ENCODE measurements at places on chromosomes 5 and 9. TPM values are rescaled to one million over a fixed set of nuclear protein-coding genes. Genes with fewer than 3 reads are reported as not detected.

DNA sequence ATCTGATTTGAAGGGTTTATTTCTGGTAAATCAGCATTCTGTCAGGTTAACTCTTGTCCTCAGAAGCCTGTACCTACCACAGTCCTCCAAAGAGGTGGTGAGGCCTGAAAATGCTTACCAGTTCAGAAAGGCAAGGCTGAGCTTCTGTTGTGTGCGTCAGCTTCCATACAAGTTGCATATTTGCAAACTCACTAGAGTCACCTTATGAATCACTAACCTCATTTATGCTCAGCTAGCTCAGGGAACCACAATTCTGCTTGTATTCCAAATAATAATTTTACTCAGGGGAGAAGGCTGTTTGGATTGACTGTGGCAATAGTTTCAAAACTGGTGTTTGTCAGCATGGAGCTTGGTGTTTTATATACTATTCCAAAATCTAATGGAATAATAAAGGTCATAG is 355.1 kb upstream of the RFX3 start:
- DNase-seq = peak; percentile 92

DNA sequence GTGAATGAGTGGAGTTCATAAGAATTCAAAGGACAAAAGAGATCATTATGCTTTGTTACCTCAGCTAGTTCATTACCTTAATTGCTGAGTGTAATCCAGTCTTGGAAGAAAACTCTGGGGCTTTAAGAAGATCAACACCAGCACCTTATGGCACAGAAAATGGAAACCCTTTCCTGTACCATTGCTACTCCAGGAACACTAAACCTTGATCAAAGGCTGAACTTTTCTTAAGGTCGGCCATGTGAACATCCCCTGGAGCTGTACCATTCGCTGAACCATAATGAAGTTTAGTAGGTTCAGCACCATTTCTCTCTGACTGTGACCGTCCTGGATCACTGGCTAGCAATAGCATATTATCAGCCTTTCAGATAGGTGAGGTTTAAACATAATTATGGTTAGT is 97.4 kb downstream of the PBX3 start:
- peak; percentile 49 for DNase-seq

GRCh38 chr9:113454914-113455761 is 8.4 kb upstream of the RGS3 start:
- peak; percentile 40 for DNase-seq

- DNase-seq = peak; percentile 62
These were observed 2.1 kb downstream of the MXD3 start for GRCh38 chr5:177309351-177310191.

DNA sequence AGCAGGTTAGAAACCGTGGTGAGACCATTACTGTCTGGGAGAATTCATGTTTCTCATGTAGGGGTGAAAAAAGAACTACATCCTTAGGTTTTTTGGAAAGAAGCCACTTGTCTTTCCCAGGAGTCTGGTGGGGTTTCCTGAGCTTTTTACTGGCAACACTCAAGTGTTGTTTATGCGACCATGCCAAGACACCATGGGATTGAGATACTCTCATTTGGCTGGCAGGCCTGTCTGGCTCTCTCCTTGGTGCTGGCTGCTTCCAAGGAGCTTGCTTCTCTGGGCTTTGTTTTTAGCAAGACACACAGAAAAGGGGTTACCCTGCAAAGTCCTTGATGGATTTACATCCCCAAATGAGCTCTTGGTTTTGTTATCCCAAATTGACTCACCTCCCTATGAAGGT is 80.9 kb upstream of the ISL1 start:
- DNase-seq = no peak

GRCh38 chr9:124505006-124505900 is 1.9 kb downstream of the NR5A1 start:
- DNase-seq = no peak

Gene PURA
- total RNA-seq = 11.0 TPM

- no peak for DNase-seq
These were observed 203.7 kb downstream of the NXNL2 start for GRCh38 chr9:88738709-88739108.

Gene FLT4
- total RNA-seq = not detected

GRCh38 chr9:38424918-38425317 is 664 bp upstream of the IGFBPL1 start:
- no peak for DNase-seq

Gene CNTNAP3
- 23.7 TPM for total RNA-seq

Gene APC
- 29.6 TPM for total RNA-seq

Gene PPP2R2B
- total RNA-seq = 0.72 TPM

Gene LHX6
- total RNA-seq = 4.5 TPM

DNA sequence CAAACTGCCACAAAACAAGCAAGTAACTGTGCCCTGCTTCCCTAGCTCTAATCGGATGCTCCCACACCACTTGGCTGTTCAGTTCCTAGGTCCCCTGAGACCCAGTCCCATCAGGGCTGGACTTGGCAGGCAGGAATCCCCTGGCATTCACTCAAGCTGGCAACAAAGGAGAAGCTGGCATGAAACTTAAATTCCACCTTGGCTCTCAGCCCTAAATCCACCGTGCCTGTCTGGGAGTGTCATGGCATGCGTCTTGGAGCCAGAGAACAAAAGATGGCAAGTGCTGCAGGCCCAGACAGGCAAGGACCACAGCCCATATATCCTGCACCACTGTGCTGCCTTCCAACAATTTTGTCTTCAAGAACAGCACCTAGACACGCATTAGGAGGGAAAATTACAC is 38.2 kb downstream of the ETF1 start:
- peak; percentile 95 for DNase-seq

GRCh38 chr9:4833781-4834560 is 41.2 kb downstream of the RCL1 start:
- DNase-seq = no peak

Gene KCNT1
- total RNA-seq = not detected

Gene SOHLH1
- total RNA-seq = not detected

Gene NUTM2G
- not detected for total RNA-seq

- no peak for DNase-seq
These were observed 178.7 kb downstream of the PPP2R2B start for GRCh38 chr5:146699664-146700418.

DNA sequence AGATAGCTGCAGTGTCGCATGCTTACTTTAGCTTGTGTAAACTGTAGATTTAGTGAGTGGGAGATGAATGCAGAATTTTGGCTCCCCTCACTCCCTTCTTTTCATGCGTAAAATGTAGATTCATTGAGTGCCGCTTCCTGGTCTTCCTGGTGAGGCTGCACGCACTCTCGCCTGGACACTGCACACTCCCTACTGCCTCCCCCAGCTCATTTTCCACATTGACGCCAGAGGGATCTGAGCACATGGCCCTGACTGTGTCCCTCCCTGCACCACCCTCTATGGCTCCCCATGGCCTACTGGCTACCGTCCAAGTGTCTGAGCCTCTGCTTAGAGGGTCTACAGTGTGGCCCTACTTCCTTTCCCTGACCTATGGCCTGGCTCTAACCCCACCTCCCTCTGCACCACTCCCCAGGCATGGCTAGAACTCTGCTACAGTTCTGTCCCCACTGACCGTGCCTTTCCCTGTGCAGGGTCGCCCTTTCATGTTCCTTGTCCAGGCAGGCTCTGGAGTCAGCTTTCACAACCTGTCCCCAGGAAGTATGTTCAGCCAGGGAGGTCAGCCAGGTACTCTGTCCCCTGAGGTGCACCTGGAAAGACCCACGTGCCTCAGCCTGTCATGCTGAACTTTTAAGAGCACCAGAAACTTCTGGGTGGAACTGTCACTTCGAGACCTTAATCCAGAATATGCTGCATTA is 160.6 kb downstream of the COL23A1 start:
- DNase-seq = no peak

DNA sequence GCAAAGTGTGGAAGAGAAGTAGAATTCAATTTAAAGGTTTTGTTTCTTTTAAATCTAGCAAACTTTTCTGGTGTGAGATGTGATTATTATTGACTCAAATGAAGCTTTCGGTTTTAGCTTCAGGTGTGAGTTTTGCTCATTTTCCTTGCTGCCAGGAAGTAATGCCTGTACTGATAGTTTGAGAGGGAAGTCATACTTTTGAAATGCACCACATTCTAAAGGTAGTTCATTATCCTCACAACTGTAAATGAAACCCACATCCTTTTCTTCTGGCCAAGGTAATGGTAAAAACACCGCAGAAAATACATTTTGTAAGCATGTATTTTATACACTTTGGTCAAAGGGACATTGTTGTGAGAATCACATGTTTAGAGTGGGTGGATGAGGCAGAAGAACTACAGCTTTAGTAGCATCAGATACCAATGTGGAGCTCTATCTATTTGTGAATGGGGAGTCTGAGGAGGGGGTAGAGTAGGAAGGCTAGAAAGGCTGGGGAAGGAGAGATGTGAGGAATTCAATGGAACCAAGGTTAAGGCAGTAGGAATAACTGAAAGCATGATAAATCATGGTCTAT is 167.0 kb upstream of the CDKN2B start:
- no peak for DNase-seq

DNA sequence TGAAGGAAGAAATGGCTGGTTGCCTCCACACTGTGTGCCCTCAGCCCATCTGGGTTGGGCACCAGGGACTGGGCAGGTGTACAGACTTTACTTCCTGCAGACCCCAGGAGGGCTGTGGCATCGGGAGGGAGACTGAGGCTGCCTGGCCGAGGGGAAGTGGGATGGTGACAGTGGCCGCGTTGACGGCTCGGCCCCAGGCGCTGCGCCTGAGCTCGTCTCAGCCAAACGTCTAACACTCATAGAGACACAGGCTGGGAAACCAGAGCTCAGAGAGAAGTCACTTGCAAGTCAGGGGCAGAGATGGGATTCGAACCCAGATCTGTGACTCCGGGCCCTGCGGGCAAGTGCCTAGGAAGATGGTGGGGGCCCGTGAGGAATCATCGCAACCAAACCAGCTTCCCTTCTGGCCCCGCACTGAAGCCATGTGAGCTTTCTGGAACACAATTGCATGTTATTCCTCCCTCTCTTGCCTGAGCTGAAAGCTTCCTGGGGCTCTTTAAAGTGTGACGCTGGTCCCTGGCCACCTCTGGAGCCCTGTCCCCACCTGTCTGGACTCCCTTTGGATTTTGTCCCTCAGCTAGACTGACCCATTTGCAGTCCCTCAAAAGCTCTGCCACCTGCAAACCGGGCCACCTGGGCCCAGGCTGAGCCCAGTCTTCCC is 53.1 kb upstream of the FUBP3 start:
- no peak for DNase-seq

Gene GPR151
- total RNA-seq = not detected

- DNase-seq = no peak
These were observed 430.8 kb downstream of the SEMA5A start for GRCh38 chr5:9115093-9115492.

Gene ABLIM3
- 38.6 TPM for total RNA-seq

DNA sequence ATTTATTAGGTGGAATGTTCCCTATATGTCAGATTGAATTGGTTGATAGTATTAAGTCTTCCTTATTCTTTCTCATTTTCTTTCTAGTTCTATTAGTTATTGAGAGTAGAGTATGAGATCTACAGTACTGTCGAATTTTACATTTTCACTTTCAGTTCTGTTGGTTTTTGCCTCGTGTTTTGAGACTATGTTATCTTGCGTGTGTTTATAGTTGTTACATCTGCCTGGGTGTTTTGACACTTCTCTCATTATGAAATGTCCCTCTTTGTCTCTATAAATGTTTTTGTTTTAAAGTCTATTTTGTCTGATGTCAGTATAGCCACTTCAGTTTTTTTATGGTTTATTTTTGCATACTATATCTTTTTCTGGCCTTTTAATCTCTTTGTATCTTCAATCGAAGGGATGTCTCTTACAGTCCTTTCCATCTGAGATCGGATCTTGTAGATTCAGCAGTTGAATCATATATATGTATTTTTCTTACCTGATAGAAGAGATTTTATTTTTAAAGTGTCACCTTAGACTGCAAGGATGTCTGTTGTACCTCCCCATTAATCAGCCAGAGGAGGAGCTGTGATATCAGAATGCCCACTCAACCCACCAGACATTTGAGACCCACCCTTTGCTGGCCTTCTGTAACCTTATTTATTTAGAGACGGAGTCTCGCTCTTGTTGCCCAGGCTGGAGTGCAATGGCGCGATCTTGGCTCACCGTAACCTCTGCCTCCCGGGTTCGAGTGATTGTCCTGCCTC is 20.7 kb downstream of the EHMT1 start:
- no peak for DNase-seq

GRCh38 chr5:9670371-9670770 is 40.2 kb upstream of the TAS2R1 start:
- DNase-seq = no peak

Gene CCNJL
- total RNA-seq = 16.4 TPM

DNA sequence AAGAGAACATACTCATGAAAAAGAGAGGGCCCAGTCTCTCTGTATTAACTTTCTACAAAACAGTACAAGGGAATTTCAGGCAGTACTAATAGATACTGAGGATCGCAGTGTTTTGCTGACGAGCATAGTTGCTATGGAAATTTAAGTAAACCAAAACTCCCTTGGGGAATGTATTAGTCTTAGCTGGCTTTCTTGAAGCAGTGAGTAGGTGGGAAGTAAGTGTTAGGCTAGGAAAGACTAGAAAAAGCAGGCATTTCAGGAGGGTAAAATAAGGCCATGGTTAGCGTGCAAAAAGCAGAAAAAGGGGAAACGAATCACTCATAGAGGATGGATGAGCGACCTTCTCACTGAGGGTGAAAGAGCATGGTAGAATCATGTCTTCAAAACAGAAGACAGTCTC is 84.3 kb upstream of the ACTBL2 start:
- peak; percentile 55 for DNase-seq

- peak; percentile 50 for DNase-seq
These were observed 14.7 kb upstream of the LHX2 start for GRCh38 chr9:123996731-123997421.

Measured in mammary epithelial cell (primary cell).